Activated naive CD4-positive, alpha-beta T cell treated with anti-CD3 and anti-CD28 coated beads, Interleukin-2, amount 10 ng/mL, durations not matched to agents 7 days and 5 days (primary cell): ENCODE measurements at places on chromosomes 6 and 20.
A peak's percentile ranks its signal among the peaks of the same experiment; 100 is the strongest.

- DNase-seq: no peak
These were observed 68.5 kb upstream of the BTN3A2 start for GRCh38 chr6:26296556-26296856.

- no peak for DNase-seq
These were observed 65.7 kb downstream of the PSMG4 start for GRCh38 chr6:3324262-3324942.

- no peak for DNase-seq
These were observed 59.9 kb downstream of the VAPB start for GRCh38 chr20:58448958-58449357.

DNA sequence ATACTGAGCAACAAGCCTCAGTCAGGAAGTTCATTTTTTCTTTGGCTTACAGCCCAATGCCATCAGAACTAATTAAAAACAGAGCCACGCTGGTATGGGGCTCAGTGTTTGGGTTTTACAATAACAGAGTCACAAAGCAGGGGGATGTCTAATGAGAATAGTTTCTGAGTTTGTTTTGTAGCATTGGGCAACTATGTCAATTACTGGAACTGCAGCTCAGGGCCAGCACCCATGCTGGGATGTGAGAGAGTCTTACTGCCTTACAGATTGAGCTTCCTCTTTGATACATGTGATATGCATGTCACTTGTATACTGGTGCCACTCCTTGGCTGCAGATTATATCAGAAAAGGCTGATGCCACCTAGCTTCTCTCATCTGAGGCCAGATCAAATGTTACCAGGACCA lies 117.6 kb downstream of the TFAP2B start:
- no peak for DNase-seq

- DNase-seq: no peak
These were observed 126.5 kb upstream of the AFDN start for GRCh38 chr6:167700199-167700598.

DNA sequence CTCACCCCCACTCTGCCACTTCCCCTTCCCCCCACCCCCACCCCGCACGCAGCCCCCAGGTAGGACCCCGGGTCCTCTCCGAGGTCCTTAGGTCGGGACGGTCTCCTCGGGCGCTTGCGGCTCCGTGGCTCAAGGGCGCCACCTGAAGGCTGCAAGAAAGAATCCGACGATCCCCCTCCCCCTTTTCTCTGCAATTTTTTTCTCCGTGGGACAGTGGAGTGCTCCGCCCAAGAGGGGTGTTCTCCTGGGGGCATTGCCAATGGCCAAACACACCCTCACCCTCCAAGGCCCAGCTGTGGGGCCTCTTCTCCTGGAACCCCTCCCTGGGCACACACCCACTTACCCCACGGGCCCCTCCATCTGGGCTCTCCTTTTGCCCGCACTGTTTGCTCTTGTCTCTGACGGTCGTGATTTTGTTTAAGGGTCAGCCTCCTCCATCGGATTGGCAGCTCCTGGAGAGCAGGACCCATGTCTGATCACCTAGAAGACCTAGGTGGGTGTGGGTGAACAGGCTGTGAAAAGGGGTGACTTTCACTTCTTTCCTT lies 1.1 kb upstream of the TMEM74B start:
- DNase-seq: peak; percentile 70

GRCh38 chr20:22801528-22801927 lies 217.2 kb upstream of the FOXA2 start:
- DNase-seq: no peak

- no peak for DNase-seq
These were observed 66.5 kb downstream of the ILRUN start for GRCh38 chr6:34630040-34630439.

GRCh38 chr20:2093159-2093781 lies 8.4 kb upstream of the STK35 start:
- peak; percentile 56 for DNase-seq

GRCh38 chr6:150245148-150245935 lies 102.5 kb downstream of the PPP1R14C start:
- no peak for DNase-seq

DNA sequence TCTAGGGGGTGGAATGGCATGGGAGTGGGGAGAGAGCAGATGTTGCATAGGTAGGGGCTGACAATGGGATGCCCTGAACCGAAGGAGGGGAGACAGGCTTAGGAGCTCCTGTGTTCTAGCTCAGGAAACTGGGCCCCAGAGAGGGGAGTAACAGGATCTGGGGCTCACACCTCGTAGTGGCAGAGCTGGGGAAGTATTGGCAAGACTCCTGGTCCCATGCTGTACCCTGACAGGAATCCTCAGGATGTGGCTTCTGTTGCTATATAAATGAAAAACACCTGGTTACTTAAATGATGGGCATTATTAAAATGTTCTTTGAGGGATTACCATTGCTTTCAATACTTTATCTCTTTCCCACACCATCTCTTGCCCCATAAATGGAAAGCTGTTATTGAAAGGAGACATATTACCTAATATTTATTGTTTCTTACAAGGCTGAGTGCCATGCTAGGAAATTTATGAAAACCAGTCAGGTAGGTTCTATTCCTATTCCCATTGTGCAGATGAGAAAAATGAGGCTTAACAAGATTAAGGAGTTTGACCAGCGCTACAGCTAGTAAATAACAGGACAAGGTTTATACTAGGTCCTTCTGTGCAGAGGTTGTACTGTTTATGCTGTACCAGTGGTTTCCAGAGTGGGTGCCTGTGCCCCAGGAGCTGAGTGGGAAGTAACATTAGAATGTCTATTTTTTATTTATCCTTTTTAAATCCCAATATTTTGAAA lies 35.3 kb upstream of the TCP11 start:
- DNase-seq: no peak

GRCh38 chr6:150517175-150517574 lies 82.5 kb upstream of the PLEKHG1 start:
- DNase-seq: no peak

GRCh38 chr6:152816055-152816454 lies 65.5 kb downstream of the VIP start:
- DNase-seq: no peak

DNA sequence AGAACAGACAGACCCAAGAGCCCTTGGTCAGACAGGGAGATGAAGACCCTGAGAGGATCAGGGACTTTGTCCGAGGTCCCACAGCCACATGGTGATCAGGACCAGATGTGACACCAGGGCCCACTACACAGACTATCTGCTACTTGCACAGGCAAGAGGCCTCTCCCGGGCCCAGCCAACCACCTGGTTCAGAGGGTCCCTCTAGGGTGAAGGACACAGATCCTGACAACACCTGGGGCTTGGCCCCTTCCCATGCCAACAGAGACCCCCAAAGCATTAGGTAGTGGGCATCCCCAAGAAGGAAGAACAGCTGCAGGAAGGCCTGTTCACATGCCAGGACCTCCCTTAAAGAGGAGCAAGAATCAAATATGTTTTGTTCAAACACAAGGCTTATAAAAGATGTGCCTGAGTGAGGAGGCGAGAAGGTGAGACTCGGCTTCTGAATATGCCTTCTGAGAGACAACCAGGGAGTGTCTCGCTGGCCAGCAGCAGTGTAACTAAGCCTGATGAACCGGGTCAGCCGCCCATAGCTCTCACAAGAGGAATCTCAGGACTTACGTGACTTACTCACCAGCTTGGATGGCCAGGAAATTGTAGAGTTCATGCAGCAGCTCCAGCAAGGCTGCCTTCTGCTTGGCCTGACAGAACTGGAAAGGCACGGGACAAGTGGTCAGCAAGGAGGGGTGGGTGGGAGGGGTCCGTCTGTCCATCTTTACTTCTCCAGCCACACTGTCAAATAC lies 5.0 kb downstream of the LEMD2 start:
- DNase-seq: no peak

DNA sequence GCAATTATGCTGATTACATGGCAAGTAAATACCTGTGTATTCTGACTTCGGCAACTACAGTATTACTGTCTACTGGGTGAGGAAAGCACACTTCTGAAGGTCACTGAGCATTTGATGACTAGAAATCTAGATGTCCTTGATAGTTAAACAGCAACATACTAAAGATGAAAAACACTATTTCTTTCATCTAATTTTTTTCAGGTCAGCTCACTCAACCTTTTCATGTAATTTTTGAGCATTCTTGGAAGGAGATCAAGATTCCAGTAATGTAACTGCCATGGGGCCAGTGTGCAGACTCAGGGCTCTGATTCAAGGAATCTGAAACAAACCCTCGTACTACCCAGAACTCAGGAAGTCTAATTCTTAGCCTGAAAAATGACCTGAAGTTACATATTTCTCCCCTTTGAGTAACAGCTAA lies 222.6 kb upstream of the TAB2 start:
- DNase-seq: peak; percentile 48

DNA sequence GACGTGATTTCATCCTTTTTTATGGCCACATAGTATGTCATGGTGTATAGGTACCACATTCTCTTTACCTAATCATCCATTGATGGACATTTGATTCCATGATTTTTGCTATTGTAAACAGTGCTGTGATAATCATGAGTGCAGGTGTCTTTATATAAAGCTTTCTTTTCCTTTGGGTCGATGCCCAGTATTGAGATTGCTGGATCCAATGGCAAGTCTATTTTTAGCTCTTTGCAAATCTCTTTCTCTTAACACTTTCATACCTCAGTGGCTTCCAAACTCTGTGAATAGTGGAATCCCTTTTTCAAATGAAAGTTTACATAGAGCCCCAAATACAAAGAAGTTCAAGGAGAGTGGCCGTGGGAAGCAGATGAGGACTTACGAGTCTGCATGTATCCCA lies 105.8 kb upstream of the SPTLC3 start:
- DNase-seq: no peak

GRCh38 chr6:157029980-157030690 lies 253.0 kb downstream of the ARID1B start:
- no peak for DNase-seq

GRCh38 chr6:139760128-139760527 lies 385.7 kb upstream of the CITED2 start:
- no peak for DNase-seq

- no peak for DNase-seq
These were observed 5.0 kb downstream of the WRNIP1 start for GRCh38 chr6:2770171-2770570.

- no peak for DNase-seq
These were observed 27.6 kb downstream of the BANF2 start for GRCh38 chr20:17727351-17727750.

- peak; percentile 58 for DNase-seq
These were observed 2.0 kb downstream of the FYN start for GRCh38 chr6:111871207-111871606.

DNA sequence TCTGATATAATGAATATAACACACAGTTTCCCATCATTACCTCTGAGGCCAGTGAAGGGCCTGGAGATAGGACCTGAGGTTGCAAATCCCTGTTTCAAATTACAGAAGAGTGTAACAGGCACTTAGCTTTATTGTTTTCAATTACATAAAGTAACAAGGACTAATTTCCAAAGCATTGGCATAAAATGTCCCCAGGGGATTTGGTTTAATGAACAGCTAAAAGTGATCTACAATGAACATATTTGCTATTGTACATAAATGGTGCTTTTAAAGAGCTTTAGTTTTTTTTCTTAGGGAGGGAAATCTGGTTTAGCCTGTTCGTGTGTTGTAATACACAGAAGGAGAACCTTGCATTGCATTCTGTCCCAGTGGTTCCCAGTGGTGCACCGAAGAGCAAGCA lies 54.4 kb downstream of the HMGN3 start:
- no peak for DNase-seq

- DNase-seq: no peak
These were observed 477.5 kb downstream of the PRKN start for GRCh38 chr6:162249907-162250642.

DNA sequence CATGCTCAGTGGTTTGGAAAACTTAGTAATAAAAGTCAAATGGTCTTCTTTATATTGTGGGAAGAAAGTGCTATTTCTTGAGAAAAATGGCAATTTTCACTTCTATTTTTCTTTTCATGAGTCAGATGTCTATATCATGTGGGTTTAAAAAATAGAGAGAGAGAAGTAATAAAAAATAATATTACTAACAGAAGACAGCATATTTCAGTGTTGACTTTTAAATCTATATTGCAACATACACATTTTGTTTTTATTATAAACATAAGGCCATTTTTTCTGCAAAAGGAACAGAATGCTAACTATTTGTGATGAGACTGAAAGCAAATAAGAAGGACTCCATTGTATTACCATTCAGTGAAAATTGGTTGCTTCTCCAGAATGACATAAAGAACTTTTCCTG lies 135.1 kb upstream of the CNR1 start:
- no peak for DNase-seq
